ENCODE measurements at places on chromosomes 1 and 21.

- DNase-seq: no peak
Measured at GRCh38 chr1:65495137-65495536, 74.7 kb downstream of the LEPR start.

DNA sequence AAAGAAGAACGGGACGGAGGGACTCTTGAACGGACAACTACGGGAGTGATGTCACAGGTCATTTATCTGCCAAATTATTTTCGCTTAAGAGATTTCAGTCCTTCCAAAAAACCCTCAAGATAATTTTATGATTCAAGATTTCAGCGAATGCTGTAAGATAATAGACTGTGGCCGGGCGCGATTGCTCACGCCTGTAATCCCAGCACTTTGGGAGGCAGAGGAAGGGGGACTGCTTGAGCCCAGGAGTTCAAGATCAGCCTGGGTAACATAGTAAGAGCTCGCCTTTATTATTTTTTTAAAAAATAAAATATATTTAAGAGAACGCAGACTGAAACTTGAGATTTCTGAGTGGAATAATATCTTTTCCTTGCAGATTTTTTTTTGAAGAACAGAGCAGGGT is 609 bp downstream of the RWDD2B start:
- no peak for DNase-seq

GRCh38 chr1:62228883-62229187 is 34.2 kb downstream of the L1TD1 start:
- no peak for DNase-seq

DNA sequence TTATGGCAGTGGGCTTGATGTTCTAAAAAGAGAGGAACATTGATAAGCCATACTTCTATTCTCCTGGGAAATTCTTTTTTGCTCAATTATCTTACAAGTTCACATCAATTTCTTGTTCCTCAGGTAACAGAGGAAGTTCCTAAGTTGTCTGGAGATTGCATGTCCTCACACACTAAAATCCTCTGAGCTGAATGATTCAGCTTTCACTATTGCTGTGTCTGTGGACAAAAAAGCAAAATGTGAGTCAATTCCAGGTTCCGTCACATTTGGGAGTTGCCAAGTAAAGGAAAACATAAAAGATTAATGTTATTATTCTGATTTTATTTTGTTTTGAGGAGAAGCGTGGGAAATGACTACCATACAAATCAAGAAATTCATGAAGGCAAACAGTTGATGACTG is 316.7 kb downstream of the CHRM3 start:
- DNase-seq: no peak

GRCh38 chr1:230735447-230735846 is 11.7 kb upstream of the CAPN9 start:
- DNase-seq: no peak

GRCh38 chr1:14373081-14373758 is 225.3 kb upstream of the KAZN start:
- no peak for DNase-seq

GRCh38 chr1:224411766-224412165 is 22.8 kb downstream of the WDR26 start:
- DNase-seq: no peak

DNA sequence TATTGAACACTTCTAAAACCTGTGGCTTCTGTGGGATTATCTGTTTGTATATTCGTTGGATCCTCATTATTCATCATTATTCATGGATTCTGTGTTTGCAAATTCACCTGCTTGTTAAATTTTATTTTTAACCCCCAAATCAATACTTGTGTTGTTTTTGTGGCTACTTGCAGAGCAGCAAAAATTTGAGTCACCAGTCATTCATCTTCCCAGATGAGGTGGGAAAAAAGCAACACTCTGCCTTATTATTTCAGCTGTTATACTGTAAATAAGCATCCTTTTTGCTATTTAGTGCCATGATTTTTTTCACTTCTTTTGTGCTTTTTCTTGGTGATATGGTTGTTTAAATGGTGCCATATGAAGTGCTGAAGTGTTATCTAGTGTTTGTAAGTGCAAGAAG is 56.7 kb downstream of the RASAL2 start:
- no peak for DNase-seq

DNA sequence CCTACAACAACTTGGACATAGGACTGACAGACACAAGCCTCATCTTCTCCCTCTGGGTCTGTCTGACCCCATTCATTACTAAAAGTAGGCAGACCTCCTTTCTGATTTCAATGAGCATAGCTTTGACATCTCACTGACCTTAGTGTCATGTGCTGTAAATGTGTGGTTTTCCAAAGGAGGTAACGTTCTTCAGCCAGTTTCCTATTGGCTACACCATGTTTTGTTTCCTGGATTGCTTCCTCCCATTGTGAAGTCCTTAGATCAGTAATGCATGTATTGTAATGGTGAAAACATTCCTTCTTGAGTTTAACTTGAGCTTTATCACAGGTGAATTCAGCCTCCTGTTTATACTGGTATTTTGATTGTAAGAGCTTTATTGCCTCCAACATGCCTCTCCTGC is 20.6 kb downstream of the STXBP3 start:
- no peak for DNase-seq

All from CD8-positive, alpha-beta T cell (primary cell).